ENCODE measurements at places on chromosomes 6 and 20.

GRCh38 chr20:41030061-41030460, 1.4 kb downstream of the TOP1 start:
- no peak for DNase-seq

DNA sequence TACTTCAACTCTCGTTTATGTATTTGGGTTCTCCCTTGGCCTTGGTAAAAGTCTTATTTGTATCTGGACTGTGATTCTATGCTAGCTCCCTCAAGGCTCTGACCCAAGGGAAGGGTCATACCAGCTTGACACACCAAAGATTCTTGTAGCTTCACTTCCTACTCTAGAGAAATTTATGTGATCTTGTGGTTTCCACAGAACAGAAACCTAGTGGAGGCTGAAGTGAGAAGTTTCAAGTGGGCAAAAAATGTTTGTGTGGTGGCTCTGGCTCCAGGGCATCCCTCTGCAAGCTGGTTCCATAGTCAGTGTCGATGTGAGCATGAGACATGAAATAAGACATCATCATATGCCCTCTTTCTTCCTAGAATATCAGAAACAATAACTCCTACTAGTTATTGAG, 48.1 kb upstream of the TNFRSF21 start:
- DNase-seq = no peak

DNA sequence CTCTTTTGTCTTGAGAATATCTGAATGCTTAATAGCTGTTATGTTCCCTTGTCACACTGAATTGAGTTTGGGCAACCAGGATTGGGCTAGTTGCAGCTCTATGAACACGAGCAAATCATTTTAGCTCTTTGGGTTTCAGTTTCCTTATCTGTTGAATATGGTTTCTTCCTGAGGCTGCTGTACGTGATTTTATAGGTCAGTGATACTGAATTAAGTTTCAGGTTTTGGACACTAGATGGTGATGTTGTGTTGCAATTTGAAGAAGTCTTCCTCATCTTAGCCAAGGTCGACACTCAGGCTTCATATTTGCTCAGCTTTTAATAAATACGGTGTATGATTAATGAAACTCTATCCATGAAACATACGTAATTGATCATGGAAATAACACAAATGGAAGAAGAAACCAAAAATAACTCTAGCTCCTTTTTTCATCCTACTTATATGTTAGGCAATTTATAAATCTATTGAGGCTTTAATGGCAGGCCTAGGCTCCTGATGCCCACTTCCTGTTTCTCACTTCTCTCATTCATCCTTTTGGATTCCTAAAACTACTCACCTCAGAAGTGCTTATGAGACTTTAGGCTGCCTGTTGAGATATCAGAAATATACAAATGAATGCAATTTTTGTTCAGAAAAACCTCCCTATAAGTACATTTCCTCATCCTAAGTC, 354.1 kb upstream of the MAP3K7 start:
- no peak for DNase-seq

DNA sequence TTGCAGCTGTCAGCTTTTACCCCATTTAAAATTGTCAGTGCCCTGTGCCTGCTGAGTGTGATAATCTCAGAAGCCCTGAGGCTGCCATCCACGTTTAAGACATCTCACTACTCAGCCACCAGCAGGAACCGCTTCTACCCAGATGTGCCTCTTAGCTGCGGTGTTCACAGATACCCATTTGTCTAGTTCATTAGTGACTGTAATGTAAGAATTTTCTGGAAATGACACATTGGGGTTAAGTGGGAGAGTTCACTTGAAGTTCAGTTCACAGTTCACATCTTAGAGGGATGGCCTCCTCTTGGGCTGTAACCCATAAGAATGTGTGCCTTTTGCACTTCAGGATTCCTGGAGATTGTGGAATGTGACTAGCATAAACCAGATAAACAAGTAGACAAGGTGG, 477.7 kb downstream of the BTBD3 start:
- no peak for DNase-seq

GRCh38 chr6:715709-716491, 23.0 kb upstream of the EXOC2 start:
- DNase-seq = no peak

GRCh38 chr20:21017528-21018085, 88.6 kb downstream of the LINC00237 start:
- no peak for DNase-seq

- DNase-seq = no peak
Observed at GRCh38 chr20:50815162-50815989, 20.5 kb downstream of the BCAS4 start.
